Fibroblast of the aortic adventitia (primary cell): ENCODE measurements at places on chromosomes 1 and 21.

GRCh38 chr1:244075247-244075722 is 24.2 kb downstream of the ZBTB18 start:
- no peak for DNase-seq

GRCh38 chr21:44812640-44813039 is 5.2 kb downstream of the SUMO3 start:
- no peak for DNase-seq

- DNase-seq, result peak; percentile 85
Observed at GRCh38 chr1:190168116-190168892, 309.4 kb downstream of the BRINP3 start.

DNA sequence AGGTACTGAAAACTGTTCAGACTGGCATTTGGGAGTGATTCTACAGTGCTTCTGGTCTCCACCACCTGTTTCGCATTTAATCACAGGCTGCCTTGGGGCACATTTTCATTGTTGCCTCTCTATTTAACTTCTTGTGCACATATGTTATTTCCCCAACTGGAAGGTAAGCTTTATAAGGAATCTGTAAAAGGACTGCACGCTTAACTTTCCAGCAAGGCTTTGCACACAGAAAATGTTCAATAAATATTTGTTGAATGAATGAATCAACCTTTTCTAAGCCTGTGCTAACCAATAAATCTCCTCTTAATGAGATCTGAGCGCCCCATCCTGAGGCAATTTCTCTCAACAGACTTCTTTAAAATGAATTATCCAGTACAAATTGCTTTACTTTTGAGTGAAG is 84.3 kb upstream of the ARHGAP29 start:
- DNase-seq, result no peak

DNA sequence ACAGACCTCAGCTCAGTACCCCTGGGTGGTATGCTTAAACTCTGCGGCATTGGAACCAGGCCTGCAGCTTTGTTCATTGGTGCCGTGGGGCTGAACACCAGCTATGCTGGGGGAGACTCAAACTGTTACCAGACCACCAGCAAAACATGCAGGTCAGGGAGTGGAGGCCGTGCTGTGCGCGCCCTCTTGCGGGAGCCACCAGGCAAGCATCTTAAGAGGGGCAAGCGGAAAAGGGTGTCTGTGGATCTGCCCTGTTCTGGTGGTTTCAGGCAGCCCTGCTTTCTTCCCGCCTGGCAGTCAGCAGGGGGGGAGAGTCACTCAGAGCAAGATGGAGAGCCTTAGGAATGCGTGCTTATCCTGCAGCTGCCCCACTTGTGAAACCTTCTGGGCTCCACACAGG is 276.9 kb upstream of the ZRANB2 start:
- DNase-seq, result no peak

DNA sequence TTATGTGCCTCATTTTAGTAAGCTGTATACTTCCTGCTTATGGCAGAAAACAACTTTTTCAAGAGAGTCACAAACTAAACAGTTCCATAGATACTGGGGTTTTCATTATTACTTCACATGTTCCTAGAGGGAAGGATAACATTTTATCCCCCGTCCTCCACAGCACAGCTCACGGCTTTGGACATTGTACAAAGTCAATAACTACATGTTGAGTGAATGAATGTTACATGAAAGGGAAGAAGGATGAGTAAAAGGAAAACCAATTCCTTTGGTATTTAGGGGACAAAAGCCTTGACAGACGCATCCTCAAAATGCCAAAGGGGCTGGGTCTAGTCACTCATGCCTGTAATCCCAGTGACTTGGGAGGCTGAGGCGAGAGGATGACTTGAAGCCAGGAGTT is 14.8 kb downstream of the PI4KB start:
- no peak for DNase-seq

DNA sequence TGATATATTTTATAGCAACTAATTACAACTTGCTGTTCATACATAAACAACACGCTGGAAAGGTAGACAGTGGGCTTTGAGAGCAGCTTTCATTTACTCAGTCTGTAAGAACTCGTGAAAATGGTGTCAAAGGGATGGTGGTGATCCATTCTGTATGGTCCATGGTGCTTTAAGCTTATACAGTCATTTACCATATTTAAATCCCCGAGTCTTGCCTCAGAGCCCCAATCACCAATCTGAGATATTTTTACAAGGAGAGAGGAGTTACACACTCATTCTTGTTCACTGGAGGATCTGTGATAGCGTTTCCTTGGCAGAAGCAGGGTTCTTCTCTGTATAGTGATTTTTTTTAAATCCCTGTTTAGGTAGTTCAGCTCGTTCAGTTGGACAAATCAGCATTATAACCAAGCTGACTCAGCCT is 694.6 kb downstream of the USP25 start:
- DNase-seq, result peak; percentile 74

- no peak for DNase-seq
Observed at GRCh38 chr1:114034567-114035303, 55.5 kb downstream of the OLFML3 start.

- DNase-seq, result no peak
Observed at GRCh38 chr1:210689826-210690225, 361.1 kb downstream of the HHAT start.

DNA sequence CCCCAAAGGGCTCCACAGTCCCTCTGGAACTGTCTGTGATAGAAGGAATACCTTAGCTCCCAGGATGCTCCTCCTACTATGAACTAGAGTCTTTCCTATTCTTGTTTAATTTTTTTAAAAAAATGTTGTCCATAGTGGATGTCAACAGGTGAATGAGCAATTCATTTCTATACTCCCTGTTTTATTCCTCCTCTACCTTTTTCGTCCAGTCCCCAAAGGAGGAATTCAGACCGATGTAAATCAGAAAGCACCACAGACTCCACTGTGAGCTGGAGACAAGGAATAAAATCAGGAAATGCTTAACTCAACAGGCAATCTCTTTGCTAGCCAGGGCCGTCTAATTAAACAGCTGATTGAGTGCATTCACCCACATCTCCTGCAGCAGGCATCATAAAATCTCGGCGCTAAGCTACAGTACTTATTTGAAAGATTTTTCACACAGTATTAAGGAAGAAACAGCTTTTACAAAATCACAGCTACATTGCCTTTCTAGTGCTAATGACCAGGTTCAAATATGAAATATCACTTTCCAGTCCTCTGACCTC is 381.6 kb downstream of the SIPA1L2 start:
- no peak for DNase-seq

- DNase-seq, result no peak
Observed at GRCh38 chr1:21742578-21742977, 40.4 kb downstream of the USP48 start.

DNA sequence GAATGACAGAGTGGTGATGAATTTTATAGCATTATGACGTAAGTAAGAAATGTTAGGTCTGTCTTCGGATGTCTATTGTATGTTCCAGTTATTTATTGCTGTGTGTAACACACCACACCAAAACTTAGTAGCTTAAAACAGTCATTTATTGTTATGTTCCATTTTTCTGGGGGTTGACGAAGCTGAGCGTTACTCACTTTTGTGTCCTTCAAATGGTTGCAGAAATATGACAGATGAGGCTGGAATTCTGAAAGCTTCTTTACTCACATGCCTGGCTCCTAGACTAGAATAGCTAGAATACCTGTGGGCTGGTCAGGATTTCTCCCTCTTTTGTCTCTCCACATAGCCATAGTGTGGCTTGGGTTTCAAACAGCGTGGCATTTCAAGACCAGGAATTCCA is 62.1 kb upstream of the S1PR1 start:
- DNase-seq, result peak; percentile 59

GRCh38 chr21:35908311-35909078 is 151.8 kb downstream of the SETD4 start:
- DNase-seq, result no peak

GRCh38 chr1:178055779-178056471 is 38.0 kb upstream of the RASAL2 start:
- DNase-seq, result no peak

DNA sequence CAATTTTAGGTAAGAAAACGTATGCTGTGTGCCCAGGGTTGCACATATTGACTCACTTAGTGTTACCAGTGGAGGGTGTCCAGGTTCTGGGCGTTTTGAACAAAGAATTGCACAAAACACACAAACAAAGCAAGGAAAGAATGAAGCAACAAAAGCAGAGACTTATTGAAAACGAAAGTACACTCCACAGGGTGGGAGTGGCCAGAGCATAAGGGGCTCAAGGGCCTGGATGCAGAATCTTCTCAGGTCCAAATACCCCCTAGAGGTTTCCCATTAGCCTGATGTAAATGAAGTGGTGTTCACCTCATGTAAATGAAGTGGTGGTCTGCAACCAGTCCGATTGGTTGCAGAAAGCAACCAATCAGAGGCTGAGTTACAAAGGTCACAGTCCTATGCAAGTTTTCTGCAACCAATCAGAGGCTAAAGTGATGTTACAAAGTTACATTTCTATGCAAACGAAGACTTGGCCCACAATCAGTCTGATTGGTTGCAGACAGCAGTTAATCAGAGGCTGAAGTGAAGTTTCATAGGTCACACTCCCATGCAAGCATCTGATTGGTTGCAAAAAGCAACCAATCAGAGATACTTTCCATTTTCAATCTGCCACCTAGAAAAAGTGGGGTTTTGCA is 228.3 kb downstream of the ST6GALNAC3 start:
- peak; percentile 8 for DNase-seq

DNA sequence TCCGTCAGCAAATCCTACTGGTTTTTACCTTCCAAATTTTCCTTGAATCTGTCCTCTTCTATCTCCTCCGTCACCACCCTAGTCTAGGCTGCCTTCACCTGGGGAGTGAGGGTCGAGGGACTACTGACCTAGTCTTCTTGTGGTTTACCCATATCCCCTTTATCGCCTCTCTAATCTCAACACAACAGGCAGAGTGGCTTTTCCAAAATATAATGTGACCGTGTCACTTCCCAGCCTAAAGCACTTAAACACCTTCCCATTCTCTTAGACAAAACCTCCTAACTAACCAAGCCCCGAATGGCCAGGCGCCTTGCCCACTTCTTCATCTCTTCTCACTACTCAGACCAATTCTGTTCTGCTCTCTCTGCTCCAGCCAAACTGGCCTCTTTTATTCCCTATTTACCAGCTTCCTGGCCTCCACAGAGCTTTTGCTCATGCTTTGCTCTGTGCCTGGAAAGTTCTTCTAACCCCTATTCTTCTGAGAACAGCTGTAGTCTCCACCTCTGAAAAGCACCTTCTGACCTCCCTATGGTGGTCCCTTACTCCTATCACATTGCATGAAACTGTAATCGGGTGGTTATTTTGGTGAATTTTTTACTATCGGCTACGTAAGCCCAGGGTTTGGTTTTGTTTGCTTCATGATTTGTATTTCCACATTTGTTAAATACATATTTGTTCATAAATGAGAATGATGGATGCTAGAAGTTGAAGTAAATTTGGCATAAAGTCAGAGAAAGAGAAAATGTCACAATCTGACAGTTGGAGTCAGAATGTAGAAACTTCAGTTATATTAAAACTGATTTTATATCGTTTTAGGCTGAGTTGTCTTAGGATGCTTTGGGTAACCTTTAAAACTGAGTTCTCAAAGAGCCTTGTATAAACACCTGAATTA is 1.2 kb upstream of the NBPF1 start:
- DNase-seq, result no peak

GRCh38 chr1:174051956-174052355 is 29.8 kb upstream of the RC3H1 start:
- DNase-seq, result peak; percentile 62

DNA sequence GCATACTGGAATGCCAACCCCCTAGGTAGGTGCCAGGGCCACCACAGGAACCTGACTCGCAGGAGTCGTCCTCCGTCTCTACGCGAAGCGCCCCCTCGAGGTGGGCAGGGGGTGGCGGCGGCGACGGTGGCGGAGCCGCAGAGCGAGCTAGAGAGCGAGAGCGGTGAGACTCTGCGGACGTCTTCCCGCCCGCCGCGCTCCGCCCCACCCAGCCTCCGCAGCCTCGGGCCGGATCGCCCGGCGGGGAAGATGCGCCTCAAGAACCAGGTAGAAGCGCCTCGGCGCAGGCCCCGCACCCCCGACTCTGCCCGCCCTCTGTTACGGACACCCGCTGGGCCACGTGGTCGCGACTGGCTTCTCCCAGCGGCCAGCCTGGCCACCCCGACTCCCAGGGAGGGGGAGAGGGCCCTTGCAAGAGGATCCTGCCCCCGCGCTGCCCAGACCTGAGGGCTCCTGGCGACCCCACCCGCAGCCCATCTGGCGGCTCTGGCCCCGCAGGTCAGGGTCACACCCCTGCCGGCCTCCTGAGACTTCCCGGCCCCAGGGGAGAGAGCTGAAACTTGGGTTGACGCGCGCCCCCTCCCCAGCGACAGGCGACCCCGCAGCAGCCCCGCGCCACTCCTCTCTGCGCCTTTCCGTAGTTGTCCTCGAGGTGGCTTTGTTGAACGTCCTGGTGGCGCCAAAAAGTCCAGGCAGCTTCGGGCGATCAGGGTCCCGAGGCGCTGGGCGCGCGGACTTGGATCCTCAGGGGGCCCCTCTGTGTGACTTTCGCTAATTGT is 24.4 kb upstream of the AGBL4 start:
- DNase-seq, result no peak

- DNase-seq, result no peak
Observed at GRCh38 chr1:28265577-28265976, 6.3 kb downstream of the SESN2 start.

- DNase-seq, result no peak
Observed at GRCh38 chr1:7177438-7178146, 392.3 kb downstream of the CAMTA1 start.

- DNase-seq, result peak; percentile 9
Observed at GRCh38 chr1:59979666-59980065, 53.1 kb upstream of the CYP2J2 start.

GRCh38 chr1:156413391-156414246 is 44.6 kb downstream of the RHBG start:
- DNase-seq, result no peak

- peak; percentile 63 for DNase-seq
Observed at GRCh38 chr1:112905395-112906149, 50.4 kb downstream of the SLC16A1 start.

DNA sequence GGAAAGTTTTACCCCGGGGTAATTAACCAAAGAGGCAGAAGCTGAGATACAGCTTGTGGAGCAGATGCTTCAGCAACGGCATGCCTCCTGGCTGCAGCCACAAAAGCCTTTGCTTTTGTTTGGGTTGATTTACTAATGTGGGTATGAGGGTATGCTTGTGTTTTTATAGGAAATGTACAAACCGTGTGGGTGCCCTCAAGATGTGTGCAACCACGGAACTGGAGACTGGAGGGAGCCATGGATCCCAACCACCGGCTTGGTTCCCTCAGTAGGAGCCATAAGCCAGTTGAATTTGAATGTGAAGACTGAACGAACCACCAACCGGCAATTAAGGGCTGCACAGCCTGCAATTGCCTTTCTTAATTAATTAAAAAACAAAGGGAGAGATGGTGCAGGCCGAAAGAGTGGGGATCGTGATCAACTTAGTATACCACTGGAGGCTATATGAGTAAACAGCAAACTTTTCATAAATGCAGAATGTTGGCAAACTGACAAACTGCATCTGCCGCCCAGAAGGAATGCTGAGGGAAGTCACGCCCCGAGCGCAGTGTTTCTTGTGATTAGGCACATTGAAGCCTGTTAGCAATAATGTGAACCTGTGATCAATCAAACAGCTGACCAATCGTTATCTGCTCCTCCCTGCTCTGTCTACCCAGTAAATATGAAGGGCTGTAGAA is 104.1 kb downstream of the DISP1 start:
- no peak for DNase-seq
